ENCODE measurements at places on chromosomes 2 and 18.

- DNase-seq: no peak
Measured at GRCh38 chr2:174778085-174778981, 14.1 kb upstream of the CHRNA1 start.

DNA sequence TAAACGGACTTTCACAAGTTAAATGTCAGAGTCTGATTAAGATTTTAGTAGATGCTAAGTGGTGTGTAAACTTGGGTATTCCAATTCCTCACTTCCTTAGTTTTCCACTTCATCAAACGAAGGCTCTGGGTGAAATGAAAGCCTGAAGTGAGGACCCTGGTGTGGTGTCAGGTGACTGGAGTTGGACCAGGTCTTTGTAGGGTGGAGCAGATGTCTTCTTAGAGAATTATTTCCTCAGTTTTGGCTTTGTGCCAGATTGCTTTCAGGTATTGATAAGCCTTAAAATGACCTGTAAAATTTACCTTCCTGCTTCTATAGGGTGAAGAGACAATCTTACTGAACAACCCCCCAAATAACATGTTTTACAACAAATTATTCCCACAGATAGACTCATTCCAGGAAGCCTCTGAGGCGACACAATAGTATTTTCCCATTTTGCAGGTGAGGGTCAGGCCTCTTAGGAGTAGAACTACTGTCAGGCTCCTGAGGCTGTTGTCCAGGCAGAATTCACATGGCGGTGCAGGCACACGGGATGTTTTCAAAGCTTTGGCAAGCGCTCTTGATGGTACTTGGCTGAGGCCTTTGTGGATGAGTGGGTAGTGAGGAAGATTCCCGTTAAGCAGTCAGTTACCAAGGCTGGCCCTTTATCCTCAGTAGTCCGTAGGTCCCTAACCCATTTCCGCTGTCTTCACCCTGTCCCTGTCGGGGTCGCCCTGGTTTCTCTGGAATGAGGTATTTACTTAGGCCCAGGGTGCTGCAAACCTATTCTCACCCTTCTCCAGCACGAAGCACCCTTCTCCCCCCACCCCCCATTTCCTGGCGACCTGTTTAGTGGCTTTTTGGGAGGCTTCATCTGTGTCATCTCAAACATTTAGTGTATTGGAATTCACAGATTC, 6.6 kb downstream of the RPS7 start:
- DNase-seq: no peak

- DNase-seq: no peak
Measured at GRCh38 chr18:25141399-25141798, 210.6 kb downstream of the ZNF521 start.

- no peak for DNase-seq
Measured at GRCh38 chr18:76354348-76354747, 140.7 kb downstream of the ZNF516 start.

DNA sequence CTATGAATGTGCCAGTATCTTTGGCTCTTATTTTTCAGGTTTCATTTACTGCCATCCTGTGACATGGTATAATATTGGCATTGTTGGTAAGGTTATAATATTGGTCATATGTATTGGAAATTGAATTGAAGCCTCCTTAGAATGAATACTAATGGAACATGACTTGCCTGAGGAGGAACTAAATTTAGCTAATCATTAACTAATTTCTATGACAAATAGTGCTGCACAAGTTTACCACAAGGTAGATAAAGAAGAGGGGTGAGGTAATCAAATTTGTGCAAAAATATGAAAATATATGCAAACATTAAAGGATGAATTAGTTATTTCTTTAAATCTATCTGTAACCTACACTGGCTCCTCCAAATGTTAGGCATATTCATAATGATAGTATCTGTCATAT, 43.2 kb upstream of the ORC2 start:
- no peak for DNase-seq

GRCh38 chr2:226791056-226791486, 8.5 kb downstream of the IRS1 start:
- DNase-seq: peak; percentile 42

DNA sequence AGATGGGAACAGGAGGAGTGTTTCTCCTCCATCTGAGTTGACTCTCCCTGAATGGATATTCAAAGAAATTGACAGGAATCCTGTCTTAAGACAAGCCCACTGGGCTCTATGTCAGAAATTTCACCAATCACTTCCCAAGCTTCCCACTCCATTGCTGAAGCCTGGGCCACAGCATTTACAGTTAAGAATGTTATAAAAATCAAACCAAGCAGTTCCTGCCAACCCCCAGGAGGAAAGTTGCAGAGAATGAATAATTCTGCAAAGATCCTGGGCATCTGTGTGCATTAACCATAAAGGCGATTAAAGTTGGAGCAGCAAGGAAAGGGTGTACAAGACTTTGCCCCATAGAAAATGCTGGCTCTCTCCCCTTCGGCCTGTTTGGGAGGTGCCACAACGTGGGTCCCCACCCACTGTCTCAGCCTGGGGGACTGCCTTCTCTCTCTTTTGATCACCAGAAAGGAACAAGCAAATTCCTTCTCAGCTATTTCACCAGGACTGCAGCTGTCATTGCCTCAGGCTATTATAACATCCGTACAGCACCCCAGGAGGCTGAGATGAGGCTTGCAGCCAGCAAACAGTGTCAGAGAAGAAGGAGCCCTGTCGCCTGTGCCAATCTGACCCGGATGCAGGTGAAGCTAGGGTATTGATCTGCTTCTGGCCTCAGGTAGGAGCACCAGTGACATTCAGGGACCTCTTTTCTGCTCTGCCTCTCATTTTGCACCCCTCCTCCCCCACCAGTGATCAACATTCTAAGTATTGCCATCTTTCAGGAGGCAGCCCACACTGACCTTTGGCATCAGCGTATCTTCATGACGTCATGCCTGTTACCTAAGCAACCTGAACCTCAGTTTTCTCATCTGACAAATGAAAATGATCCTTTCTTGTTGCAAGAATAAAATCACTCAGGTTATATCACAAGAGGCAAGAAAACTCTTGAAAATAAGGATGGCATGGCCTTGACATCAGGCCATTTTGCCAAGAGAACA, 219.0 kb downstream of the SH3BP4 start:
- peak; percentile 39 for DNase-seq

GRCh38 chr2:29075894-29076705, 1.8 kb upstream of the PCARE start:
- DNase-seq: no peak

- DNase-seq: no peak
Measured at GRCh38 chr18:77111951-77112746, 20.4 kb downstream of the MBP start.

- DNase-seq: no peak
Measured at GRCh38 chr18:9150121-9150520, 13.5 kb downstream of the ANKRD12 start.

DNA sequence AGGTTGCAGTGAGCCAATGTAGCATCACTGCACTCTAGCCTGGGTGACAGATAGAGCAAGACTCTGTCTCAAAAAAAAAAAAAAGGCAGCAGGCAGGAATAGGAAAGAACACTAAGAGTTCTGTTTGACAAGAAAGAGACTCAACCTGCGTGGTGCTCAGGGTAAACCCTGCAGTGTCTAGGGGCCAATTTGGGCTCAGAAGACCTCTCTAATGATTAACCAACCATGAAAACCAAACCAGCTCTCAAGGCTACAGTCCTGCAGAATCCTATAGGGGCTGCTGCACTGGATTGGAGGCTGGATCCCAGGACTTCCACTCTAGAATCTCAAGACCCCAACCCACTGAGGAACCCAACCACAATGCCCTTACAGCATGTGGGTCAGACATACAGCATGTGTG, 2.4 kb downstream of the TRABD2A start:
- no peak for DNase-seq
